Breast epithelium (tissue), 4 donors: ENCODE measurements at places on chromosomes 16 and 17.

DNA sequence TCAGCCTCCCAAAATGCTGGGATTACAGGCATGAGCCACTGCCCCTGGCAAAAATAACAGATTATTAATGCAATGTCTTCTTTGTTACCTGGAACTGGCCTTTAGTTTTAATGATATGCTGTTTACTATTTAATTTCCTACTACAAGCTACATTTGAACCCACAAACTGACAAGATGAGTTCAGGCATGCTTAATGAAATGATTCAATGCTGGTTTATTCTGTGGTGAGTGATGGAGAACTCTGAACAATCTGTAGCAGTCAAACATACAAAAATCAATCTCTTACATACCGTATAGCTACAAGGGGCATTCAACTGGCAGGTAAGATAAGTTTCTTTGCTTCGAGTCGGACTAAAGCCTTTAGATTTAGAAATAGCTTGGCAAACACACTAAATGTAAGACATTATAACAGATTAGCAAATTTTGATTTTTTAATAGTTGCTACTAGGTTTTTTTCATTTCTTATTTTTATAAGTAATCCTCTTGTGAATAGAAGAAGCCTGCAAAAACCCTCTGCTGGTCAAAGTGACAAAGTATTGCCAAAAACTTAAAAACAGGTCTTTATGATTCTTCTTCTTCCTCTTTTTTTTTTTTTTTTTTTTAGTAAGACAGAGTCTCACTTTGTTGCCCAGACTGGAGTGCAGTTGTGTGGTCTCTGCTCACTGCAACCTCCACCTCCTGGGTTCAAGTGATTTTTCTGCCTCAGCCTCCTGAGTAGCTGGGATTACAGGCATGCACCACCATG, 138.5 kb downstream of the SSH2 start:
- no peak overlapping the region for H3K27ac ChIP-seq
- no peak for DNase-seq
- H3K4me3 ChIP-seq, result no peak overlapping the region
- no peaks in the 10 kb centered on the region for H3K36me3 ChIP-seq

- DNase-seq, result no peak
- H3K27ac ChIP-seq, result no peak overlapping the region
- H3K4me1 ChIP-seq, result no peaks in the 10 kb centered on the region
- no peaks in the 10 kb centered on the region for H3K36me3 ChIP-seq
Observed at GRCh38 chr17:44053125-44053872, 13.2 kb downstream of the LSM12 start.

GRCh38 chr17:28711723-28712031, at the start of gene PROCA1:
Gene PROCA1, minus strand, starts transcription at chr17:28711888. Its CDS starts 228 bp downstream, at chr17:28711660.
- H3K27me3 ChIP-seq, result no peaks in the 10 kb centered on the region
- H3K4me3 ChIP-seq, result peak within 1 kb of the TSS; percentile 61
- peak within 1 kb of the TSS; percentile 93 for H3K27ac ChIP-seq
- no peak for DNase-seq
- H3K36me3 ChIP-seq, result no peaks in the 10 kb centered on the region
- no peaks in the 10 kb centered on the region for H3K4me1 ChIP-seq

- H3K27me3 ChIP-seq, result no peaks in the 10 kb centered on the region
- no peak overlapping the region for H3K27ac ChIP-seq
- H3K4me1 ChIP-seq, result no peaks in the 10 kb centered on the region
- no peak for DNase-seq
- H3K4me3 ChIP-seq, result no peak overlapping the region
- H3K36me3 ChIP-seq, result no peaks in the 10 kb centered on the region
Observed at GRCh38 chr16:75002474-75002873, 3.6 kb downstream of the ZNRF1 start.

DNA sequence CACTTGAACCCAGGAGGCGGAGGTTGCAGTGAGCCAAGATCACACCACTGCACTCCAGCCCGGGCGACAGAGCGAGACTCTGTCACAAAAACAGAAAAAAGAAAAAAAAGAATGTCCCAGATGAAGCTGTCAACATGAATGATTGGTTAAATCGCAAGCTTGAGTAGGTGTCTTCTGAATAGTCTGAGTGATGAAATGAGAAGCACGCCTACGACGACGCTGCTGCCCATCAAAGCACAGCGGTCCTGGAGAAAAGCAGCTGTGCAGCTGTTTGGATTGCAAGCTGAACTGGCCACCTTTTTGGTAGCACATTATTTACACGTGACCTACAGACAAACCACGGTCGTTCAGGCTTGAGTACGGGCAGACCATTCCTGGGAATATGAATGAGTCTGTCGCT, 12.5 kb downstream of the ADCY9 start:
- no peaks in the 10 kb centered on the region for H3K36me3 ChIP-seq
- no peak overlapping the region for H3K27ac ChIP-seq
